ENCODE measurements at places on chromosomes 1 and 21.

GRCh38 chr21:33578214-33578613, 10.3 kb downstream of the DONSON start:
- DNase-seq = peak; percentile 28

GRCh38 chr1:235074523-235075047, 54.1 kb downstream of the TOMM20 start:
- DNase-seq = peak; percentile 88

GRCh38 chr1:104488296-104489015, 738.8 kb downstream of the AMY1C start:
- no peak for DNase-seq

- no peak for DNase-seq
These were observed 10.9 kb downstream of the TIMM17A start for GRCh38 chr1:201966171-201966570.

GRCh38 chr1:154270833-154271232, 1.6 kb upstream of the HAX1 start:
- no peak for DNase-seq

GRCh38 chr1:178434360-178434759, 62.4 kb downstream of the CLEC20A start:
- peak; percentile 5 for DNase-seq

- no peak for DNase-seq
These were observed 22.0 kb downstream of the COL6A1 start for GRCh38 chr21:46003575-46004007.

- DNase-seq = no peak
These were observed 211.6 kb upstream of the POU3F1 start for GRCh38 chr1:38258085-38258627.

DNA sequence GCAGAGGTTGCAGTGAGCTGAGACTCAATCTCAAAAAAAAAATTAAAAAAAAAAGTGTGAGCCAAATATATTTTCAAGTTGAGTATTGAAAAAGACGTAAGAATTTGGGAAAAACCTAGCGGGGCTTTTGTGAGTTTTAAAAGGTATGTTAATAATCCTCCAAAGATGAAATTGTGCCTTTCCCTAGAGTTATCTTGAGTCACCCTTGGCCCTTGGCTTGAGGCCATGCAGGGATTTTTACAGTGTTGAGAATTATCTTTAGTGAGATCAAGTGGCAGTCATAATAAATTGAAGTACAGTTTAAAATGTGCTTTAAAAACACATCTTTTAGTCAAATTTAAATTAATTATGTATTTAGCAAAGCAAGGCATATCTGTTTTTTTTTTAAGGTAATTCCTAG, 32.7 kb downstream of the PPP2R5A start:
- DNase-seq = no peak

- peak; percentile 99 for DNase-seq
These were observed at the start of gene LMO4 for GRCh38 chr1:87328272-87329050. LMO4 (plus strand) TSS chr1:87328880; CDS start chr1:87332016, 3,136 bp downstream.

DNA sequence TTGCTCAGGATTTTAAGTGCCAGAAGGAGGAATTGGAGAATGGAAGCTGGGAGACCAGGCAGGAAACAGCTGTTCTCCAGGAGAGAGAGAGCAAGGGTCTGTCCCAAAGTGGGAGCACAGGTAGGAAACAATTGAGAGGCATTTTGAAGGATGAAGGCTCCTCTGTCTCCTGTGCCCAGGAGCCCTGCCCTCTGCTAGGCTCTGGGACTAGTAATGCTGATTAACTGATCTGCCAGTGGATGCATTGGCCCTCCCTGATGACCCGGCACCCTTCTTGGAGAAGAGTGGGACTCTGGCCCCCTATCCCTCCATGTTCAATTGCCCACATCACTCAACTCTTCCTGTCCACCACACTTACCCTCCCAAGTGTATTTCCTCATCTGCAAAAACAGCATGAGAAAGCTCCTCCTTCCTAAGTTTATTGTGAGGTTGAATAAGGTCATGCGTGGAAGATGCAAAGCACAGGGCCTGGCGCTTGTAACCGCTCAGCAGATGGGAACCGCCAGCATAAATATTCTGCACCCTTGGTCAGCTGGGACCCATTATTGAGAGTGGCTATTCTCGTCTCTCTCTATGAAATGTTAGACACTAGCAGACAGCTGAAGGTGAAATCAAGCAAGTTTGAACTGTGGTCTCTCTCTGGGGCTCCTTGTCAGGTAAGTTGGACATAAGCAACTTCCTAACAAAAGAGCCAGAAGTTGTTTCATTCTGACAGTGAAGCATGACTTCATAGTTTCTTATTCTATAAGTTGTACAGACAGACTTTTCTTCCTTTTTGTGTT, 63.0 kb upstream of the ANGPTL1 start:
- DNase-seq = no peak

GRCh38 chr1:89873770-89874169, 52.9 kb downstream of the LRRC8D start:
- DNase-seq = peak; percentile 69

DNA sequence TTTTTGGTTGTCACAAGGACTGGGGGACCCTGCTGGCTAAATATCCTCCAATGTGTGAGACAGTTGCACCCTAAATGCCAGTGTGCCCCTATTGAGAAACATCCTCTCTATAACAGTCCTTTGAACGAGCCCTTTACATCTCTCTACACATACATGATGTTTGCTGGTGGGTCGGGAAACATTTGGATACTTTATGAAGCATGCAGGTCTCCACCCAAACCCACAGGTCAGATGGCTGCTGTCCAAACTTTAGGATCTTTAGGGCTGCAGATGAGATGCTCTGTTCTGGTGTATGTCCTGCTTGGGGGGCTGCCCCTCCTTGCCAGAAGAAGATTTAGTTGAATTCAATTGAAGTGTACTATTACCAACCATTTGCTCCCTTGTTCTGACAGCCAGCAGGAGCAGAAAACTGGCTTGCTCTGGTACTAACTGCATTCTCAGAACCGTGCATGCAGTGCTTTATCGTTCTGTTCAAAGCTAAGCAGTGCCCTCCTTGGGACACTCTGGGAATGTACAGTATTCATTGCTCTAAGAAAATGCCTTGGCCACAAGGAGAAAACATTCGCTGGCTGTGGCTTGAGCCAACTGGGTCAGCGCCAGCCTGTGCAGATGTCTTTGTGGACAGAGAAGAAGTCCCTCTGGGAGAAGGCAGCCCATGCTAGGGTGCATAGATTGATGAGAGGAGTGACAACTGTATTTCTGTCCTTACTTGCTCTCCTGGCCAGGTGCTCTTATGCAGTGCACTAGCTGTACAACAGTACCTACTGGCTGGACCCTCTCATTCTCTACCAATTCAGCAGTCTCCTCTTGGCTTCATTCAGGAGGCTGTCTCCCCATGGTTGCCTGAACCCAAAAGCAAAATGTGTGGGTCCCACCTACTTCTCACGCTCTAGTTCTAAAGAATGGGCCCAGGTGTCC, 61.4 kb upstream of the DIRAS3 start:
- DNase-seq = peak; percentile 82

- no peak for DNase-seq
These were observed 30.3 kb downstream of the SMIM12 start for GRCh38 chr1:34829250-34829649.

- DNase-seq = peak; percentile 39
These were observed 604.8 kb downstream of the PLA2G4A start for GRCh38 chr1:187433598-187433997.

DNA sequence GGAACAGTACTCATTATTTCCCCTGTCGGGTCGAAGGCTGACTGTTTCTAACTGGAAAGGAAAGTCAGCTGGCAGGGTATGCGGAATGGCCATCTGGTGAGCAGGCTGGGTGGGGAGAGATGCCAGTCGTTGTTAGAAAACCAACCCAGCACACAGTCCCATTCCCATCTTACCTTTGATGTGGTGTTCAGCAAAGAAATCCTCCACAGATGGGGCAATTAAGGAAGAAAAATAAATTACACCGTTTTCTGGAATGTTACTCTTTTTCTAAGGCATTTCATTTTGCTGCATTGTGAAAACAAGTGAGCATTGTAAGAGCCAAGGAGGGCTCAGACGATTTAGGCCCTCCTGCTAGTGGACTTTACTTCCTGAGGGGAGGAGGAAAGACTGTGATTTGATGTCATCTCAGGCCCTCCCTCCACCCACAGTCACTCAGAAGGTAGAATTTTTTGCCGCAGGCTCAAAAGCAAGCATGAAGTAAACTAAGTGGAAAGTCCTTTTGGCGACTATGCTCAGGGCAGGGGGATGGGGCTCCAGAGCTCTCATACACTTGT, at the start of gene SLC16A4:
SLC16A4 (minus strand) TSS at position 335 of the 554 bp plus-strand sequence. CDS start 1,703 bp downstream, outside the sequence.
- DNase-seq = peak; percentile 62

GRCh38 chr1:183730107-183730724, 74.7 kb upstream of the RGL1 start:
- DNase-seq = no peak

DNA sequence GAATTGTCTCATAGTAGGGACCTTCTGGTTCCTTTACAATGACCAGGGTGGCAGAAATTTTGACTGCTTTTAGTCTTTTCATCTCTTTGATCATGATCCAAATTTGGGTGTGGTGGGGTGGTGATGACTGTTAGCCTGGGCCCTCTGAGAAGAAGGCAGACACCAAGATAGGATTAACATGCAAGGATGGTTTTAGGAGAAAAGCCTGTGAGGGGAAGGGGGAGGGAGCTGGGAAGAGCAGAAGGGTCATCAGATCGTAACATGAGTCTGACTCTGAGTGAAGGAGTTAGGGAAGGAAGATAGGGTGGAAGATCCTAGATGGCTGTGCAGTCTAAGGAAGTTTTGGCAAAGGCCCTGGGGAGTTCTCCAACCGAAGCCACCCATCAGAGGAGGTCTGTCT, 28.5 kb upstream of the CAMSAP2 start:
- DNase-seq = no peak

DNA sequence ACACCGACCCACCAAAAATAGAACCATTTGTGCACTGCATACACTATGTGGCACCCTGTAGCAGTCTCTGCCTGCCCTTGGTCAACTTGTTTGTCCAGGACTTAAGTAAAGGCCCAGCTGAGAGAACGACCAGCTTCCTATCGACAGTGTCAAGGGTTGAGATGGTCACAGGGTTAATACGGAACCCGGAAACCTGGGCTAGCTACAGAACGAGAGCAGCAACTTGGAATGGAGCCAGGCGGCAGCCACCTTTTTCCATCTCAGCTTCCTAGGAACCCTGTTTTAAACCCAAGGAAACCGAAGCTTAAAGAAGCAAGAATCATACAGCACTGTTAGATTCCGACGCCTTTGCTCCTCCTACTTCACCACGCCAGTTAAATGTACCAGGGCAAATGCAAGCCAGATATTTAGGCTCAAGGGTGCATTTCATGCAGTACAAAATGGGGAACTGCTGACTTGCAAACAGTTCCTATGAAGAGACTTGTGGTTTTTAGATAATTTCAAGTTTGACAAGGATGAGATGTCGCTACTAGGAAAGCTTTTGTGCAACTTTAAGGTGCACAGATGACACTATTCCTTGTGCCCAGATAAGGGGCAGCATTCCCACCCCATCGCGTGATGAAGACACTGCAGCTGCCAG, 35.5 kb downstream of the SLC66A1 start:
- no peak for DNase-seq

DNA sequence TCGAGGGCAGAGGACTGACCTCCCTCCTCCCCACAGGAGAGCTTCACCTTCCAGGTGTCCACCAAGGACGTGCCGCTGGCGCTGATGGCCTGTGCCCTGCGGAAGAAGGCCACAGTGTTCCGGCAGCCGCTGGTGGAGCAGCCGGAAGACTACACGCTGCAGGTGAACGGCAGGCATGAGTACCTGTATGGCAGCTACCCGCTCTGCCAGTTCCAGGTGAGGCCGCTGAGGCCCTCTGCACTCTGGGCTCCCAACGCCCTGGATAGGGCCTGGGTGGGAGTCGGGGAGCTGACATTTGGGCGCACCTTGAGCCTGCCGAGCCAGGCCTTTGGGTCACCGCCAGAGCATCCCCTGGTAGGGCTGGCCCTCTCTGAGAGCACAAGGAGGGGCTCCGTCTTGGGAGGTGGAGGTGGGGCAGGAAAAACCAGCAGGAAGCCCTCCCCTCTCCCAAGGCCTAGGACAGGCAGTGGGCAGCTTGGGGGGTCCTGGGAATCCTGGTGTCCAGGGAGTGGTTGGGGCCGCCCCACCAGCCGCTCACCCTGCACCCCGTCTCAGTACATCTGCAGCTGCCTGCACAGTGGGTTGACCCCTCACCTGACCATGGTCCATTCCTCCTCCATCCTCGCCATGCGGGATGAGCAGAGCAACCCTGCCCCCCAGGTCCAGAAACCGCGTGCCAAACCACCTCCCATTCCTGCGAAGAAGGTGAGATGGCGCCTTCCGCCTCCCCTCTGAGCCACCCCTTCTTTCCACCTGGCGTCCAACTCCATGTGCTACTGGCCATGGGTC, 65.1 kb downstream of the PIK3CD start:
- DNase-seq = no peak

- DNase-seq = no peak
These were observed 34.2 kb downstream of the SERINC2 start for GRCh38 chr1:31447210-31447609.

- DNase-seq = peak; percentile 46
These were observed 39.2 kb downstream of the MAPKAPK2 start for GRCh38 chr1:206723805-206724472.

DNA sequence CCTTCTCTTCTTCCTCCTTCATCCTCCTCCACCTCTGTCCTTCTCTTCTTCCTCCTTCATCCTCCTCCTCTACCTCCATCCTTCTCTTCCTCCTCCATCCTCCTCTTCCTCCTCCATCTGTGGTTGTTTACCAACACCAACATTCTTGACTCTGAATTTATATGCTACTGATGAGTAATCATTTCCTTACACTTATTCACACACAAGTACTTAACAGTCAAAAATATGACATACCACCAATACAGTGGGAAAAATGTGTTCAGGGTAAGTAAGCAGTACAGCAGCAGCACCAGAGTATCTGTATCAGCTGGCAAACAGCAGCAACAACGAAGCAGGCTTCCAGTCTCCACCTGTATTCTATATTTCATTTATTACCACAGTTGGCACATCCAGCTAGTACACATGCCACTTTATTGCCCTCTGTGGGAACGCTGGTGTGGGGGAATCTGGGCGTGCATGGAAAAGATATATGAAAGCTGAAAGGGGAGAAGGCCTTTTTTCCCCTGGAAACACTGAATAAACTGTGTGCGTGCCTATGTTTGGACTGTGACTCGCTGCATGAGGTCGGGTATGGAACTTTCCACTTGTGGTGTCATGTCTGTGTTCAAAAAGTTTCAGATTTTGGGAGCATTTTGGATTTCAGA, 16.0 kb downstream of the ADSS2 start:
- peak; percentile 82 for DNase-seq

DNA sequence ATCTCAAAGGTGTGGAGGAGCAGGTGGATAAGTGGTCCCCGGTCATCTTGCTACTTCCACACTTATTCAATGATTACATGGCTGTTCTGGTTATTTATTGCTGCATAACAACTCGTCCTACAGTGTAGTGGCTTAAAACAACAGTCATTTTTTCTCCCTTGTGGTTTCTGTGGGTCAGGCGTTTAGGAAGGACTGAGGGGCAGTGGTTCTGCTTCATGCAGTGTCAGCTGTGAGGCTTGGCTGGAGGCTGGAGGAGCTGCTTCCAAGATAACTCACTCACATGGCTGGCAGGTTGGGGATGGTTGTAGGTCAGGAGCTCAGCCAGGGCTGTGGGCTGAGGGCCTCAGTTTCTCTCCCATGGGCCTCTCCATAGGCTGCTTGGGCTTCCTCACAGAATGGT, 5.9 kb upstream of the SLC6A17 start:
- no peak for DNase-seq

- DNase-seq = no peak
These were observed 758.5 kb upstream of the NEGR1 start for GRCh38 chr1:73040811-73041210.

Data from fibroblast of skin of back (primary cell).